ENCODE measurements at places on chromosomes 12 and 14. TPM values are rescaled to one million over a fixed set of nuclear protein-coding genes. Genes with fewer than 3 reads are reported as not detected.

TOMM20L gene
- not detected for total RNA-seq

ACOT6 gene
- not detected for total RNA-seq

TESPA1 gene
- total RNA-seq, result 1.6 TPM

FOXA1 gene
- total RNA-seq, result 75.2 TPM

GARIN6 gene
- not detected for total RNA-seq

TMEM30B gene
- total RNA-seq, result 141 TPM

CHMP4A gene
- 57.3 TPM for total RNA-seq

CFAP54 gene
- total RNA-seq, result 2.1 TPM

INHBC gene
- total RNA-seq, result not detected

DLK1 gene
- total RNA-seq, result not detected

ALKBH1 gene
- total RNA-seq, result 15.6 TPM

WSCD2 gene
- total RNA-seq, result not detected

WNT1 gene
- not detected for total RNA-seq

OASL gene
- 9.0 TPM for total RNA-seq

STAC3 gene
- 1.9 TPM for total RNA-seq

TC2N gene
- 41.9 TPM for total RNA-seq

NRIP2 gene
- total RNA-seq, result 0.32 TPM

SMCO2 gene
- total RNA-seq, result not detected

HCAR2 gene
- total RNA-seq, result not detected

STYK1 gene
- total RNA-seq, result 23.8 TPM

CCDC198 gene
- not detected for total RNA-seq
